Activated T-helper 1 cell treated with Interleukin-2 at 50 U/mL for 16 hours (primary cell): ENCODE measurements at places on chromosomes 16 and 17.
A peak's percentile ranks its signal among the peaks of the same experiment; 100 is the strongest.

DNA sequence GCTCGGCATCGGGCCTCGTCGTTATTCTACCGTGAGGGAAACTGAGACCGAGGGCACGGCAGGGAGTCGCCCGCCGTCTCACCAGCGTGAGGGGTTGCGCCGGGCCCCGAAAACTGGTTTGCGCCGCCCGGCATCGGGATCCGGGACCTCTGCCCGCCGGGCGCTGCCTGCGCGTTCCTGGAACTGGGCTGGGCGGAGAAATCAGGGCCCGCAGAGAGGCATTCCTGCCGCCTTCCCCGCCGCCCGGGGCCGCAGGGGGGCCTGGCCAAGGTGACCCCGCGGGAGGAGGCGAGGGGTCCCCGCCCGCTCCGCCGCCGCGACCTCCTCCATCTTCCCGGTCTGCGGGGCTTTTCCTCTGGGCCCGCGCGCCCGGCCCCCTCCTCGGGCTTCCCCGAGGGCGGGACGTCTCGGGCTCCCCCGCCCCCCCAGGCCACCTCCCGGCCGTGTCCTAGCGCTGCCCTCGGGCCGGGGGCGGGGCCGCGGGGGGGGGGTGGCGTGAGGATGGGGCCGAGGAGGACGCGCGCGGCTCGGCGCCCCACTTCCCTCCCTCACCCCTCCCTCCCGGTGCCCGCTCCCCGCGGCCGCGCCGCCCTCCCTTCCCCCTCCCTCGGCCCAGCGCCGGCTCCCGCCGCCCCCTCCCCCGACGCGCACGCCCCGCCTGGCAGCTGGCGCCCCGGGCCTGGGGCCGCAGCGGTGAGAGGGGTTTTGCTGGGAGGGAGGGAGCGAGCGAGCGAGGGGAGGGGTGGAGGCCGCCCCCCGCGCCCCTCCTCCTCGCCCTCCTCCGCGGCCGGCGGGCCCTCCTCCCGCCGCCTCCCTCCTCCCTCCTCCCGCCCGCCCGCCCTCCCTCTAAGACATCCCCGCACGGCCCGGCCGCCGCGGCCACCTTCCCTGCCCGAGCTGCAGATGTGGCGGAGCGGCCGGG, at the start of gene GLIS2:
TSS of gene GLIS2 (plus strand) at position 882 of the 922 bp plus-strand sequence. CDS start 16,214 bp downstream, outside the sequence.
- DNase-seq = no peak

- no peak for DNase-seq
Observed at GRCh38 chr16:50464325-50465290, 83.6 kb upstream of the NKD1 start.

- no peak for DNase-seq
Observed at GRCh38 chr17:20232611-20233010, 223.5 kb downstream of the SPECC1 start.

DNA sequence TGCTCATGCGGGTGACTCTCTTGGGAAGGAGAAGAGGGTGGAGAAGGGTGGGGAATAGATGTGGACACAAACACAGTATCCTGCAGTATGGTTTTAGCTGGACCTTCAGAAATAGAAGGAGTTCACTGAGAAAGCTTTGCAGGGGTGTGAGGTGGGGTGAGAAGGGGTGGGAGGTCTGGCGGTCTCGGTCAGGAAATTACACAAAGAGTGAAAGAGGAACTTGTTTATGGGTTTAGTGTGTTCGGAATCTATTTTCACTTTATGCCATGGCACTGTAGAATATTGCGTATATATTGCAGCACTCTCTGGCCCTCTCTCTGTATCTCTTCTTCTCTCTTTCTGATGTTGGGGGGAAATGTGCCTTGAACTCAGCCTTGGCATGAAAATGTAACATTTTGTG, 148.2 kb upstream of the GOT2 start:
- DNase-seq = no peak

DNA sequence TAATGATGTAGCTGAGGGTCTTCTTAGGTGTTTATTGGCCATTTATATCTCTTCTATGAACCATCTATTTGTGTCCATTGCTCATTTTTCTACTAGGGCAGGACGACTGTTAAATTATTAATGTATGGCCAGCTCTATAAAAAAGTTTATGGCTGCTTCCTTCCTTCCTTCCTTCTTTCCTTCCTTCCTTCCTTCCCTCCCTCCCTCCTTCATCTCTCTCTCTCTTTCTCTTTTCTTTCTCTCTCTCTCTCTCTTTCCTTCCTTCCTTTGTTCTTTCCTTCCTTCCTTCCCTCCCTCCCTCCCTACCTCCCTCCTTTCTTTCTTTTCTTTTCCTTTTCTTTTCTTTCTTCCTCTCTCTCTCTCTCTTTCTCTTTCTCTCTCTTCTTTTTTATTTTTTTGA, 17.2 kb upstream of the NDEL1 start:
- no peak for DNase-seq

DNA sequence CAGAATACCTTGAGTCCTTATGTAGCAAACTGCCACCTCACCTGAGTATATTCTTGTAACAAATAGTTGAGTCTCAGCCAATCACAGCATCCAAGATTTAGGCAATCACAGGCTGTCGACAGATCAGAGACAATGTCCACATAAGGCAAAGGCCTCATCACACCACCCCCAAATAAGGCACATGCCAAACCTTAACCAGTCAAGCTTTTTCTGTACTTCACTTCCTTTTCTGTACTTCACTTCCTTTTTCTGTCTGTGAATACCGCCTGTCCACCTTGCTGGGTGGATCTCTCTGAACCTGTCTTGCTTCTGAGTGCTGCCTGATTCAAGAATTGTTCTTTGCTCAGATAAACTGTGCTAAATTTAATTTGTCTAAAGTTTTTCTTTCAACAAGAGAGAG, 210.4 kb upstream of the N4BP1 start:
- DNase-seq = no peak

GRCh38 chr17:75910699-75911098, 6.0 kb upstream of the MRPL38 start:
- no peak for DNase-seq

DNA sequence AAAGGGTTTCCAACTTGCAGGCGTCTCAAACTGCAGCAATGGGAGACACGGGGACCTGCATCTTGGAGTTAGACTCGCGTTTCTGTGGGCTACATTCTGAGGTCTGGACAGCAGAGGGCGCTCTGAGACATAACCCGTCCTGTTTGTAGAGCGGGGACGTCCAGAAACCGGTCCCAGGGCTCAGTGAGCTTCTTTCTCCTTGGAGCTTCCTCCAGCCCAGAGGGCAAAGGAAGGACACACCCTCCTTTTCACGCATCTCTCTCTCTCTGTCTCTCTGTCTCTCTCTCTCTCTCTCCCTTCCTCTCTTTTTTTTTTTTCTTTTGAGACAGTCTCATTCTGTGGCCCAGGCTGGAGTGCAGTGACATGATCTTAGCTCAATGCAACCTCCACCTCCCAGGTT, 19.8 kb downstream of the COX4I1 start:
- peak; percentile 66 for DNase-seq
